PC-9 (cell line): ENCODE measurements at places on chromosomes 3 and 15. TPM values are rescaled to one million over a fixed set of nuclear protein-coding genes. Genes with fewer than 3 reads are reported as not detected.

NECTIN3 gene
- total RNA-seq, result 11.9 and 14.0 TPM in 2 replicates

REC114 gene
- not detected in 2 replicates for total RNA-seq

CNTN4 gene
- not detected in 2 replicates for total RNA-seq

SLC51A gene
- total RNA-seq, result 10.3 and 13.9 TPM in 2 replicates

DOCK3 gene
- total RNA-seq, result 15.2 and 16.9 TPM in 2 replicates

CCR8 gene
- total RNA-seq, result not detected in 2 replicates

TTLL13 gene
- 0.93 and 0.96 TPM in 2 replicates for total RNA-seq

STX19 gene
- 3.4 and 5.5 TPM in 2 replicates for total RNA-seq

SNTN gene
- not detected in 2 replicates for total RNA-seq

EFHB gene
- total RNA-seq, result 1.5 and 2.8 TPM in 2 replicates

TUSC7 gene
- total RNA-seq, result not detected in 2 replicates

ZNF106 gene
- total RNA-seq, result 60.1 and 73.4 TPM in 2 replicates

RPUSD2 gene
- total RNA-seq, result 14.0 and 17.1 TPM in 2 replicates

GABRR3 gene
- not detected in 2 replicates for total RNA-seq

FGF12 gene
- total RNA-seq, result 5.6 and 10.9 TPM in 2 replicates

IREB2 gene
- total RNA-seq, result 48.8 and 49.0 TPM in 2 replicates

KLHL6 gene
- total RNA-seq, result 0.04 TPM in 1 of 2 replicates, not detected in the other
